ENCODE measurements at places on chromosomes 5 and 9.

- DNase-seq, result no peak
Measured at GRCh38 chr5:83124593-83124992, 47.2 kb downstream of the XRCC4 start.

DNA sequence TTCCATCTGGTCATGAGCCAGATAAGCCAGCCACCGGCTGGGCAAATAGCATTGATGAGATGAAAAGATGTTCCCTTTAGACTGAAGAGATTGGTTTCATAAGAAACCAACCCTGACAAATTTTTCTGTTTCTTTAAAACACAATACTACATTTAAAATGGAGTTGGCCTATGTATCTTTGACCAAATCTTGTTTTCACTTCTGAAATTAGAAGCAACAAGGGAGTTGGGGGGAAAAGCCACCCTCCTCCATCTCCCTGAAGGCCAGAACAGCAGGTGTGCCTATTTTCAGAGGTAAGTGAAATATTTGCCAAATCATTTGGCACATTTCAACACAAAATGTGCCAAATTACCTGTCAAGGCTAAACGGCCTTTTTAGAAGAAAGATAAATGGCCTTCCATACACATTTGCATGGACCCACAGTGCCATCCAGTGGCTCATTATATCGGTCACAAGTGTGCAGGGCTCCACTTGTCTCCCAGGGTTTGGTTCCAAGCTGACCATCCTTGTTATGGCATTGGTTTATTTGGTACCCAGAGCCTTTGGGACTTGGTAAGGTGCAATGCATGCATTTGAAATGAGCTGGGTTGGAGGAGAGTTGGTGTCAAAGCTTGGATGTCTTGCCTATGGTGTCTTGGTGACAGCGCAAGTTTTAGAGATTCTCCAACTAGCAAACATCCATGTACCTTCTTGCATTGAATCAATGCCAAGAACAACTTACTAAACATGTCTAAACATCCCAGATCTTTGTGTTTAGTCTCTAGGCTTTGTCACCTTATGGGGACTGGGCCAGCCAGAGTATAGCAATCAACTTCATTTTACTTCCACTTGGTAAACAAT is 372.0 kb upstream of the KIF2A start:
- no peak for DNase-seq

DNA sequence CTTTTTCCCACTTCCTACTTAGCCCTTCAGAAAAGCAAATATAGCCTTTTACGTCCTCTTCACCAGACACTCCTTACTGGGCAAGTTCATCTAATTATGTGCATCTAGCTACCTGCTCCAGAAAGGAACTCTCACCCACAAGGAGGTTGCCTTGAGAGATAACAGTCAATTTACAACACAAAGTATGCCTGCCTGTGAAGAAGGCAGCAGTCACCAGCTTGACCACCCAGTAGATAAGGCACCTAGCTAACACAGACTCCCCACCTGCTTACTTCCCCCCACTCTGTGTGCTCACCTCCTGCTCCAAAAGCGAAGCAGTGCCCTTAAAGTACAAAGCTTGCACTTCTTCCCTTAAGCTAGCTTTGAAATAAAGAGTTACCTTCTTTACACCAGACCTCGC is 111.7 kb upstream of the MRPS30 start:
- DNase-seq, result no peak

GRCh38 chr5:32153723-32154122 is 20.4 kb downstream of the GOLPH3 start:
- DNase-seq, result no peak

- DNase-seq, result no peak
Measured at GRCh38 chr9:132078699-132079356, 839 bp downstream of the MED27 start.

DNA sequence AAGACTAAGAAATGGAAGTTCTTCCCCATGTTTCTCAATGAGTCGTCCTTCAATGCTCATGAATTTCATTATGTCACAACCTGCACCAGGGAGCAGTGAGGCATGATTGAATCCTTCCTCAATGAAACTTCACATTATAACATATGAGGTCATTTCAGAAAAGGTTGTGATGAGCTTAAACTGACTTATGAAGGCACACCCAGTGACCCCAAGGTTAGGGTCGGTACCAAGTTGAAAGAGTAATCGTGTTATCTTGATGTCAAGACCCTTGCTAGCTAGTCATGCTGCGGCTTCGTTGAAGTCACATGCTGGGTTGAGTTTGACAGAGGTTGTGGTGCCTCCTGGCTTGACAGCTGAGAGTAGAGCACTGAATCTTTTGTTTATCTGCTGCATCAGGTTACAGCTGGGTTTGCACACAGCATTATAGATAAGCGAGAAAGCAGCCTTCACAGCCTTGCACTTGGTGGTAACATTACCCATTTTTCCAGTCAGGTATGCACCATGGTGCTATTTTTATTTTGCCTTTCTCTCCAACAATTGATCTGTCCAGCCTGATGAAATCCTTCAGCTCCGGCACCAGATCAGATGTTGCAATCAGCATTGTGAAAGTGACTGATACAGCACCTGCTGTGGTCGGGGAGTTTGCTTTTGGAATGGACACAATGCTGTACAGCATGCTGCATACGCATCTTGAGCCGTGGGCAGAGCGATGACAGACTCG is 133.2 kb downstream of the ERCC6L2 start:
- DNase-seq, result no peak

- no peak for DNase-seq
Measured at GRCh38 chr5:120544043-120544442, 79.9 kb downstream of the PRR16 start.

- DNase-seq, result no peak
Measured at GRCh38 chr9:95980262-95981125, 105.0 kb downstream of the ERCC6L2 start.

DNA sequence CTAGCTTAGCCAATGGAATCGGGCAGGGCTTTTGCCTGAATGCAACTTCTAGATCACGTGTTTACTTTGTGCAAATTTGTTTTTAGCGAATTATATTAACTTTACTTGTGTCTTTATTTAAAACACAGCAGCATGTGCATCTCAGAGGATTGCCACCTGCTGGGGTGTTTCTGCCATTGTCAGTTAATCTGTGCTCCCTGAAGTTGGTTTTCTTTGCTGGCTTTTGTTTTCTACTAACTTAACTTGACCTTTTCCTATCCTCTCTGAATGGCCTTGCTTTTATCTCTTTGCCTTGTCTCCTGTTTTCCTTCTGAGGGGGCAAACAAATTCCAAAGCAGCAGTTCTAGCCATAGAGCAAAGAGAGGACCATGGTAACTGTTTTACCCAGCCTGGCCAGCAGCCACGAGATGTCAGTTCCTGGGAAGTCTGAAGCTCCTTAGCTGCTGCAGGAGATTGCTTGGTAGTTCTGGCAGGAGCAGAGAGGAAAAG is 67.6 kb downstream of the ARHGEF28 start:
- peak; percentile 6 for DNase-seq

- DNase-seq, result no peak
Measured at GRCh38 chr5:39569857-39570256, 145.1 kb upstream of the DAB2 start.

GRCh38 chr5:135322271-135322670 is 76.8 kb downstream of the MACROH2A1 start:
- no peak for DNase-seq

- DNase-seq, result peak; percentile 19
Measured at GRCh38 chr5:16160706-16161105, 18.9 kb downstream of the MARCHF11 start.

DNA sequence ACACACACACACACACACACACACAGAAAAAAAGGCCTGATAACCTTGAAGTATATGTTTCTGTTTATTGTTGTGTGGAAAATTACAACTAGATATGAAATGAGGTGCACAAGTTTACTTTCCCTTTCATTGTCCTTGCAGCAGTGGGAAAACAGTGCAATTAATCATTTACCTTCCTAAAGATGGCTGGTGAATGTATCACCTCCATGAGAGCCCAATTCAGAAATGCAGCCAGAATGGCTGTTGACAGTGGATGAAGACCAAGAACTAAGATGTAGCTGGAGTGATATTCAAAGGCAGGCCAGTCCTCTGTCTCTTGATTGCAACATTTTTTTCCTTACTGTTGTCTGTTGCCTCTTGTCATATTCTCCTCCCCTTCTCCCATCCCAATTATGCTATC is 49.6 kb upstream of the EIF4EBP3 start:
- no peak for DNase-seq

GRCh38 chr9:68704814-68705530 is at the start of gene PIP5K1B:
TSS of gene PIP5K1B (plus strand) at chr9:68705240. CDS start at chr9:68822615, 117,375 bp downstream.
- DNase-seq, result peak; percentile 12

- DNase-seq, result no peak
Measured at GRCh38 chr5:173775261-173776197, 112.6 kb upstream of the CPEB4 start.

DNA sequence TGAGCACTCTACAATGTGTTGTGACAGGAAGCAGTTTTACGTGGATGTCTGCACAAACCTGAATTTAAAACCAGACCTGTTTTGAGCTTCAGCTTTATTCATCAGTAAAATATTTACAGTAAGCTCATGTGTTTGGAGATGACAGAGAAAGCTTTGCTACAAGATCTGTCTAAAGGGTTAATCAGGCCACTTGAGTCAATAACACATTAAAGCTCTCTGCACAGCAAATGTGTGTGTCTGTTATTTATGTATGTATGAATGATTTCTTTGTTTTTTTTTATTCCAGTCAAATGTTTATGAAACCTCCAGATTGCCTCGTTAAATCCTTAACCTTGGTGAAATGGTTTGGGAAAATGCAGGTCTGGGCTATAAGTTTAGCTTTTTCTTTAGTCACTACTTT is 77.3 kb upstream of the SREK1 start:
- no peak for DNase-seq

DNA sequence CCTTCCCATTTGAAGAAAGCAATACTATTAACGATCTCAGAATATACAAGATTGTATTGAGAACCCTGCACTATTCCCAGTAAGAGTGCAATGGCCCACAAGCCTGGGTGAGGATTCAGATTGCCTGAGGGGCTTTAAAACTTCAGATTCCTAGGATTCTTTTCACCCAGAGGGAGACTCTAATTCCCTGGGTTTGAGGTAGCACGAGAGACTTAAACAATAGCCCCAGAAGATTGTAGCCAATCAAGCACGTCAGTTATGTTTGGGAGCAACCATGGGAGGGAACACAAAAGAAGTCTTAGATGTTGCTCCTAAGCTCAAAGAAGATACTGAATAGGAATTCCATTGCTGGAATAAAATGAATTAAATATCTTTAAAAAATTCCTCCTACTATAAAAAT is 17.9 kb downstream of the MRPS27 start:
- DNase-seq, result no peak

- no peak for DNase-seq
Measured at GRCh38 chr9:123871781-123872180, 58.1 kb downstream of the DENND1A start.

- DNase-seq, result no peak
Measured at GRCh38 chr5:81604193-81604592, 146.7 kb downstream of the SSBP2 start.

- no peak for DNase-seq
Measured at GRCh38 chr5:2700876-2701275, 50.6 kb downstream of the IRX2 start.

DNA sequence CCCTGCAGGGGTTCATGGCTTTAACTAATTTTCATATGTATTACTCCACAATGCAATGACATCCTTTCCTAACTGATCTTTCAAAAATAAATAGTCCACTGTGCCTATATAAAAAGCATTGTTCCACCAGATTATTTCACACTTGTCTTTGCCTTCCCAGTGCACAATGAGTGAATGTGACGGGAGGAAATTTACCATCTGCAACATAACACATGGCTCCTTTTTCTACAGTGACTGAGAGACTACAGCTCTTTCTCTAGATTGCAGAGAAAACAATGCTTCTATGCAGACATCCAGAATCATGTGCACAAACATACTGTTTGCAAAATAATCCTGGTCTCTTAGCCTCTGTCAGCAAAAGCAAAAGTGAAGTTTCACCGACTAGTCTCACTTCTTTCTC is 483.7 kb upstream of the PIK3R1 start:
- no peak for DNase-seq

- no peak for DNase-seq
Measured at GRCh38 chr5:17481378-17481777, 16.7 kb upstream of the TAF11L2 start.

- no peak for DNase-seq
Measured at GRCh38 chr9:127448112-127448805, 2.9 kb downstream of the RPL12 start.

- DNase-seq, result no peak
Measured at GRCh38 chr5:10416868-10417267, 24.8 kb upstream of the ROPN1L start.

DNA sequence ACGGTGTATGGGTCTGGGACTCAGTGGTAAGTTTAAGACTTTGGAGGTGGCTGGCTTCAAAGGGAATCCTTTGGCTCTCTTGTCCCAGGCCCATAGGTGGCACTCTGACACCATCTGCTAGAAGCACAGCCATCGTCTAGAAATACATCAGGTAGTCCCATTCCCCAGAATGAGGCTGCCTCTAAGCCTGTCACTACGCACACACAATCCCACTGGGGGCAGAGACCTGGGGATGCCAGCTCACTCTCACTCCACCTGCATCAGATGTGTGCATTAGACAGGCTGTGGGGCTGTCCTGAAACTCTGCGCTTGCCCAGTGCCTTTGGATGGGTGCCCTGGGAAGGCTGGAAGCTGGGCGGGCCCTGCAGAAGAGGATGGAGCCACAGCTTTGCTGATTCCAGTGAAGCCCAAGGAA is 127.5 kb upstream of the PANK3 start:
- no peak for DNase-seq

GRCh38 chr9:109972026-109972882 is 192.3 kb downstream of the PALM2AKAP2 start:
- DNase-seq, result peak; percentile 18

- no peak for DNase-seq
Measured at GRCh38 chr9:20707708-20708107, 23.6 kb downstream of the FOCAD start.

- no peak for DNase-seq
Measured at GRCh38 chr9:136875155-136875554, 9.0 kb upstream of the EDF1 start.

Measured in CD4-positive, alpha-beta T cell treated with Interleukin-10 for 1 hour (primary cell).